ENCODE measurements at places on chromosomes 1 and 21. TPM values are rescaled to one million over a fixed set of nuclear protein-coding genes. Genes with fewer than 3 reads are reported as not detected.
A peak's percentile ranks its signal among the peaks of the same experiment; 100 is the strongest.

GRCh38 chr21:39082656-39083376 lies 100.4 kb downstream of the PSMG1 start:
- DNase-seq = peak; percentile 12

GRCh38 chr1:192974701-192975100 lies 84.5 kb downstream of the UCHL5 start:
- DNase-seq = no peak

The CD48 gene
- total RNA-seq = 0.05 TPM

- DNase-seq = no peak
These were observed 33.9 kb upstream of the POU2F1 start for GRCh38 chr1:167186771-167187170.

DNA sequence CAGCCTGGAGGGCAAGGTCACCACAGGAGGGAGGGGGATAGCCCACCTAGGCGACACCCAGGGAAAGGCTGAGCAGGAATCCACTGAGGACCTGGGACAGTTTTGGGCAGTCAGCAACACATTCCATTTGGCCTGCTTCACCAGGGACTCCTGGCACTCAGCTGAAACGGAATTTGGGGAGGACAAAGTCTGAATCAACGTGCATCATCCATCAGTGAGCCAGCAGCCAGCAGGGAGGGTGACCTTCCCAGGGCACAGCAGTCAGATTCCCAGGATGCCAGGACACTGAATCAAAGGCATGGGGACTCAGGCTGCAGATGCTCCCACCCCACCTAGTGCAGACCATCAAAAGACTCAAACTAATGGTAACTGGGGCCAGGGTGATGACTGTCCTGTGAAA lies 4.6 kb downstream of the SH3BP5L start:
- peak; percentile 90 for DNase-seq

The OR2T33 gene
- not detected for total RNA-seq

GRCh38 chr1:13732971-13733667 lies 33.1 kb downstream of the PRDM2 start:
- no peak for DNase-seq

The RXFP4 gene
- not detected for total RNA-seq

- no peak for DNase-seq
These were observed 295.2 kb upstream of the POGK start for GRCh38 chr1:166544036-166544435.

DNA sequence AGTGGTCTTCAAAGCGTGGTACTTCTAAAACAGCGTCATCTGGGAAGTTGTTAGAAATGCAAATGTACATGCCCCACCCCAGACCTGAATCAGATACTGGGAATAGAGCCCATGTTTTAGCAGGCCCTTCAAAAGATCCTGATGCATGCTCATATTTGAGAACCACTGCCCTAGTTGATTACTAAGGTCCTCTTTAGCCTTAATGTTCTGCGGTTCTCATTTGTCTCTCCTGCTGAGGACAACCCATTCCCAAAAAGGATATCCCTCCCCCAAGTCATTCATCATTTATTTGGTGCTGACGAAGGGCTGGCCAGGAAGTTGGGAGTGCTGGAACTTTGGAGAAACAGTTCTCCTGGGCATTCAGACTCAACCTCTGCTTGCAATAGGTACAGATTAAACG lies 92.4 kb upstream of the RALGPS2 start:
- DNase-seq = peak; percentile 81

The FCGR3A gene
- not detected for total RNA-seq

DNA sequence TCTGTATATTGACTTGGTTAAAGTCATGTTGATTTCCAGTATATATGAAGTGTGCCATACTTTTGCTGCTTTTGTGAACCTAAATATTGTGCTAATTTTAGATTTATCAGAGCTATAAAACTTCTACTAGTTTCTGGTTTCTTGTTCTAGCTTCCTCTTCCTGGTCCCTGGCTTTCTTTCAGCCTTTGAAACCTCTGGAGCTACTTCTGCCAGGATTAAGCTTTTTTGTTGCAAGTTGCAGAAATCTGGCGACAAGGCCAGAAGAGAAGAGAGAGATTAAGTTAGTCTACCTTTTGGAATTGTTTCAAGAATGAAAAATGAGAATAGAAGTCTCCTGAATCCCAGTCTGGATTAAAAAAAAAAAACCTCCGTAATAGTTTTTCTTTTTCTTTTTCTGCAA lies 13.5 kb downstream of the RNF2 start:
- DNase-seq = no peak

Measured in M059J (cell line).